ENCODE measurements at places on chromosomes 4 and X.

GRCh38 chrX:84186603-84187532, 1.1 kb downstream of the RPS6KA6 start:
- DNase-seq: no peak

- peak; percentile 54 for DNase-seq
These were observed 3.9 kb downstream of the HCFC1 start for GRCh38 chrX:153967536-153968224.

DNA sequence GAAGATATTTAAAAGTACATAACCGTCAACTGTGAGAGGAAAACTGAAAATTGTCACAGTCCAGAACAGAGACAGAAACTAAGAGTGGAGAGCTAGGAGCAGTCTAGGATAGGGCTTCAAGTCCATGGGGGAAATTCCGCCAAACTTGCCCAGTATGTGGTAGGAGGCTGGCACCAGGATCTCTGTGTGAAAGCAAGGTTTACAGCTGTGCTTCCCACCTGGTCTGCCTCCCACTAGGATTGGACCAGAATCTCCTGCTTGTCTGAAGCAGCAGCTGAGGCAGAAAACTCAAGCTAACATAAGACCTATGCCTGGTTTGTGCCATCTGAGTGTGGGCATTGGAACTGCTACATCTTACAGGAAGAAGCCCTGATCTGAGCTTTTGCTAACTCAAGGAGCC, 18.6 kb upstream of the FHL1 start:
- DNase-seq: no peak

- no peak for DNase-seq
These were observed 31.1 kb downstream of the F11 start for GRCh38 chr4:186297013-186297645.

- no peak for DNase-seq
These were observed 58.7 kb downstream of the CYTL1 start for GRCh38 chr4:4960574-4960973.

DNA sequence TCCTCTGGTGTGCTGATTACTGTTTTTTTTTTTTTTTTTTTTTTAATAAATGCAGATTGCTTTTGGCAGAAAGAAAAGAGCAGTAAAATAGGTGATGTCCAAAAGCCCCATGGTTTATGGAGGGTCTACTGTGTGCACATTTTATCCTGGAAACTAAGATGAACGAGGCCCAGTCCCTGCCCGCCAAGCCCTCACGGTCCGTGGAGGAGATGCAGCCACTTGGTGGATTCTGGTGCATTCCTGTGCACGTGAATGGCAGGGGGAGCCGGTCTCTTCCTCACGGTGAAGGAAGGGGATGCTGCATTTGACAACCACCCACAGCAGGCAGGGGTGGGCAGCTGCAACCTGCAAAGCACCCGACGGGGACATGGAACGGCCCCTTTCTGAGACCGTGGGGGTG, 100.2 kb upstream of the AFAP1 start:
- no peak for DNase-seq

GRCh38 chrX:74232859-74233258, 71.1 kb upstream of the ZCCHC13 start:
- DNase-seq: no peak

GRCh38 chr4:159209249-159209648, 106.4 kb downstream of the RAPGEF2 start:
- DNase-seq: no peak

DNA sequence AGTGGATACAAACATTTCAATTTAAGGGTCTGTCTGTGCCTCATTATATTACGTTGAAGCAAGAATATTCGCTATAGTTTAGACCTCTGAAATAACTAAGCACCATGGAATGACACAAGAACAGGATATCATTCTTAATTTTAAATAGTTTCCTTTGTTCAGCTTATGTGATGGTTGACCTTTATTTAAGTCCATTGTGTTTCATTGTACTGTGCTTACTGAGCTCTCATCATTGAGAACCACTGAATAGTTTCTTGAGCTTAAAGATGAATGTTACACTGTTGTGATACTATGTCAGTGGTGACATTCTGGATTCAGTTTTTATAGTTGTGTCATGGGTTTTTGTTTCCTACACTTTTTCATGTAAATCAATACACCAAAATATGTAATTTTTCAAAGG, 239.3 kb downstream of the RPA4 start:
- DNase-seq: no peak

DNA sequence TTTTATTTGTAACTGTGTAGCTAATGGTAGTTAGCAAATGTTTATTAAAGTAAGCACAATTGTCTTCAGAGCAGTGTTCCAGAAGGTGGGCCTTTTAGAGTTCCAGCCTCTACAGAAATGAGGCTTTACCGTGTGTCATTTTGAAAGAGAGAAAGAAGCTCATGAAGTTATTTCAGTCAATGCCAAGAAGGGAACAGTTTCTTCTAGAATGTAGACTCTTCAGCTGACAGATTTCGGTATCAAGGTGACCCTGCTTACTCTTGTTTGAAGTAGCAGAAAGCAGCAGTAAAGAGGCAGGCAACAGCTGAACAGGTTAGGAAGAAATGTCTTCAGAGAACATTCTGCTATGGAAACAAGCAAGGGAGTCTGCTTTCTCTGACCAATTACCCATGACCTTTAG, 93.6 kb downstream of the TASL start:
- no peak for DNase-seq

DNA sequence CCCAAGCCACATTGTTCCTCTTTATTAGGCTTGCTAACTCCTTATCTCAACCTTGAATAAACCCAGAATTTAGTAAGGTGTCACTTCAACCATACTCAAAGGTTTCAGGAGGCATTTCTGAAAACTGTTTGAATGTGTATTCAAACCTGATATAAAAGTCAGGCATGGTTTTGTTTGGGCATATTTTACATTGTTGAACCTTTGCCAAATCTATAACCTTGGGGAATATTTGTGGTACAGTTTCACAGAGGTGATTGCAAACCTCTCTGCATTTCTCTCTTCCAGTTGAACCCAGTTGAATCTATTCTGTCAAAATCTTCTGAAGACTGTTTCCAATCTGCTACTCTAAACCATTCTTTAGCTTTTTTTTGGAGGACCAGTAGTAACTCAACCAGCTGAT, 409.0 kb downstream of the TECRL start:
- no peak for DNase-seq

DNA sequence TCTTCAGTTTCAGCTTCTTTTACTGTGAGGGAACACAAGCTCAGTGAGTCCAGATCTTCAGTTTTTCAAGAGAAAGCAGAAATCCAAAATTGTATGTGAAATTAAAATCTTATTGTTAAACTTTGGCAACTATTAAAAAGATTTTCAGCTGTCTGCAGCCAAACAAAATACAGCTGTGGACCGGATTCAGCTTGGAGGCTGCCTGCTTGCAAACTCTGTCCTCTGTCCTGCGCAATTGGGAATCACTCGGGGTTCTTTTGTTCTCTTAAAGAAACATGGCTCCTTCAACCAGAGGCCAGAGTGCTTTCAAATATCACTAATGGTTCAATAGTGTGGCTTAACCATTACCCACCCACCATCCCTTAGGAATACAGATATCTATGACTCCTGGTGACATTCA, 201.2 kb downstream of the CHIC2 start:
- no peak for DNase-seq

DNA sequence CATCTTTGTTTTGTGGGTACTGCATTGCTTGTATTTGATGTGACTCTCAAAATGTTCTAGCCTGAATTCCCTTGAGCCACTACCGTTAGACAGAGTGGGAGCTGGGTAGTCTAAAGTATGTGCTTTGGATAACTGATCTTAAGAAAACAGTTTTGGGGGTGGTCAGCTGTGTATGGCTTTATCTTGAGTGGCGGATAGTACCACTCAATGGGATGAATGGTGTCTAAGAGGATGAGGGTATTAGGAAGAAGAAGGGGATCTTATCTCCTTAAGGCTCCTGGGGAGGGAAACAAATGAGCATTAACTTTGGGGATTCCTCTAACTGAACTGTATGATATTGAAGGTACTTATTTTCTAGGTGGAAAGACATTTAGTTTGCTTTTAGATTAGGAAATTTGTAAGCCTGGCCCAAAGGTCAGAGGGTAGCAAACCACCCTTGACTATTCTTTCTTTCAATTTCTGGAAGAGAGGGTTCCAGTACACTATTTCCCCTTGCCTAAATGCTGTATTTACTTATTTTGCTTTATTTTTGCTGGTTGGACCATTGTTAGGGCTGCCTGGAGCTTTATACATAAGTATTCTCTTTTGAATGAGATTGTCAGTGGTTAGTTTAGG, 11.3 kb downstream of the BMP2K start:
- no peak for DNase-seq

GRCh38 chr4:147336252-147336651, 144.6 kb upstream of the EDNRA start:
- DNase-seq: no peak

DNA sequence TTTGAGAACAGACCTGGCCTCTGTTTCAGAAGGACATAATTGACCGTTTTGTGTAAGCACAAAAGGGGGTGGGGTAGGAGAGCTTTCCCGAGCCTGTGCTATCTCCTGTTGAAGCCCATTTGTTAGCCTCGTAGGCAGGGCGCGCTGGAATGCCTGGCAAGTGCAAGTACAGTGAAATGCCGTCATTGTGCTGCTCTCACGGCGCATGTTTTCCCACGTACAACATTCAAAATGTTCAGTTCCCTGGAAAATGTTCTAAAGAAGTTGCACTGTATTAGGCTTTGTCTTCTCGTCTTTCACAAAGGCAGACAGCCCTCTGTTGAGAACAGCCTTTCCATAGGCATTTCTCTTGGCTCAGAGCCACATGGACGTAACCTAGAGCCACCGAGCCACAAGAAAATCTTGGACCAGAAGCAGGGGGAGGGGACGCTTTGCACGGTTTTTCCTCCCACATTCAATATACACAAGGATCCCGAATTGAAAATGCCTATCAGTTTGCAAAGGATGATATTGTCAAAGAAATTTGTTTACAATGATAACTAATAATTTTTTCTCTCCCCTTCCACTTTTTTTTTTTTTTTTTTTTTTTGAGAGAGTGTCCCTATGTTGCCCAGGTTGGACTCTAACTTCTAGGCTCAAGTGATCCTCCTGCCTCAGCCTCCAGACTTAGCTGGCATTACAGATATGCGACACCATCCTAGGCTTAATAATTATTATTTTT, 54.6 kb upstream of the RAPGEF2 start:
- no peak for DNase-seq

DNA sequence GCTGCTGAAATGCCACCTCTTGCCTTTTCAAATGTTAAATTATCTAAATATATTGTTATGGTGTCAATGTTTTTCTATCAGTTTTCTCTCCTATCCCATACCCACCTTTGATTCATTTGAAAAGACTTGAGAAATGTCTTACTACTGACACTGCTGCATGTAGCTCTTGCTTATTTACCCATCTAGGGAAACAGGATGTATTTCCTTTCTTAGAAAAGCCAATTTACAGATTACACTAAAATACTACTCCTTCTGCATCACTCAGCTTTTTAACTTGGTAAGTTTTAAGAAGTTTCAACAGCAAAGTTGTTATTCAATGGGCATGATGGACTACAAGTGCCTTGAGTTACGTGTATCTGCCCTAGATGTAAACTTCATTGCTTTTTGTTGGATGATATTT, 13.2 kb upstream of the KCNE5 start:
- DNase-seq: no peak

DNA sequence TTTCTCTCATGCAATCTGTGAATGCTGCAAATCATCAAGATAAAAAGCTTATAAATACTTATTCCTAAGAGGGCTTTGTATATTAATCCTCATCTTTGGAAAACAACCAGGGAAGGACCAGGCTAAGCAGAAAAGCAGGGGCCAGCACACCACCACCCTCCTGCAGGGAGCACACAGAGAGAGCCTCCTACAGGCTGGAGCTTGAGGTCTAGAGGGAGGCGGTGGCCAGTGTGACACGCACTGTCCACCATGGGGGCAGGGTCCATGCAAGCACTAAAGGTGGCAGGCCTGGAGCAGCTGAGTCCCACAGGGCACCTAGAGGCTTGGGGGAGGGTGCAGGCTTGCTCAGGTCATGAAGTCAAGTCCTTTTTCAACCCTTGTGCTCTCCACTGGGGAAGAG, 236.9 kb downstream of the TACR3 start:
- no peak for DNase-seq

GRCh38 chr4:4269856-4270255, 20.1 kb downstream of the LYAR start:
- peak; percentile 56 for DNase-seq

- DNase-seq: no peak
These were observed 174.8 kb upstream of the NPY2R start for GRCh38 chr4:155033604-155034003.

DNA sequence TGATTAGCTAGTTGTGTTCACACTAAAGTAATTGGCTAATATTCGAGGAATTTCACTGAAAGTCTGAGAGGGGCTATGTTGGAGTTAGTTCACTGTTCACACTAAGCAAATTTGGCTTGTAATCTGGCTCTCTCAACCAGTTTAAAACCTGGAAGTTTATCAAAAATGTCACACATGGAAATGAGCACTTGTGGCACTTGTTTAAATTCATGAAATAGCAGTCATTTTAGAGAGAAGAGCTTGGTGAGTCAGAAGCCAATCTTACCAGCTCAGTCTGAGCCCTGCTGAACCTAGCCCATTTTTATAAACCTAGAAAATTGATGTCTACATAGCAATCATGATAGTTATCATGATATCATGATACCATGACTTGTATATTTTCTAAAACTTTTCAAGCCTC, 90.7 kb upstream of the JADE1 start:
- no peak for DNase-seq

DNA sequence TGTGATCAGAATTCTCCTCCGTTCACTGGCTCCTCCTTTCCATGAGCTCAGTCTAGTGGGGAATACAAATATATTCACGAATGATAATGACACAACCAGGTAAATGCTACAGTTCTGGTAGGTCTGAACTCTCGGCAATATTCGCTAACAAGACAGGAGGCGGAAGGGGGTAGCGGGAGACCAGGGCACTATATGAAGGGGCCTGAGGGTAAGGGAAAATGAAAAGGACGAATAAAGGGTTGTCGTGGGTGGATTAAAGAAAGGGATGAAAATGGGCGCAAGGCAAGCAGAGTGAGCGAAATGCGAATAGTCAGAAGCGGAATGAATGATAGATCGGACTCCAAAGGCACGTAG, 743 bp downstream of the NKAP start:
- DNase-seq: no peak

- DNase-seq: no peak
These were observed 109.5 kb upstream of the MYOZ2 start for GRCh38 chr4:119025916-119026661.

GRCh38 chr4:77175201-77175611, 18.2 kb downstream of the CCNG2 start:
- DNase-seq: no peak

DNA sequence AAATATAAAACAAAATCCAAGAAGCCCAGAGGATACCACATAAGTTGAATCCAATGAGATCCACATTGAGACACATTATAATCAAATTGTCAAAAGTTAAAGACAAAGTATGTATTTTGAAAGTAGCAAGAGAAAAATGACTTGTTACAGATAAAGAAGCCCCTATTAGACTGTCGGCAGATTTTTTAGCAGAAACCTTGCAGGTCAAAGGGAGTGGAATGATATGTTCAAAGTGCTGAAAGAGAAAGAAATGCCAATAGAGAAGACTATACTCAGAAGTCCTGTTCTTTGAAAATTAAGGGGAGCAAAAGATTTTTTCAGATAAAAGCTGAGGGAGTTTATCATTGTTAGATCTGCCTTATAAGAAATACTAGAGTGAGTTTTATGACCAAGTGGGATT, 148.9 kb upstream of the EPHA5 start:
- no peak for DNase-seq

GRCh38 chr4:172207258-172207657, 394.1 kb downstream of the GALNTL6 start:
- no peak for DNase-seq

GRCh38 chr4:7366954-7367353, 67.8 kb downstream of the PSAPL1 start:
- no peak for DNase-seq

- DNase-seq: no peak
These were observed 37.2 kb upstream of the PPP2R2C start for GRCh38 chr4:6509587-6509986.

All from activated CD4-positive, alpha-beta memory T cell treated with anti-CD3 and anti-CD28 coated beads, Interleukin-2, amount 10 ng/mL, durations not matched to agents 7 days and 5 days (primary cell).